Cortex of kidney (tissue), 1 donor: ENCODE measurements at places on chromosomes 5 and 9.

GRCh38 chr9:124284237-124284831, 26.6 kb downstream of the NEK6 start:
- no peak for DNase-seq

DNA sequence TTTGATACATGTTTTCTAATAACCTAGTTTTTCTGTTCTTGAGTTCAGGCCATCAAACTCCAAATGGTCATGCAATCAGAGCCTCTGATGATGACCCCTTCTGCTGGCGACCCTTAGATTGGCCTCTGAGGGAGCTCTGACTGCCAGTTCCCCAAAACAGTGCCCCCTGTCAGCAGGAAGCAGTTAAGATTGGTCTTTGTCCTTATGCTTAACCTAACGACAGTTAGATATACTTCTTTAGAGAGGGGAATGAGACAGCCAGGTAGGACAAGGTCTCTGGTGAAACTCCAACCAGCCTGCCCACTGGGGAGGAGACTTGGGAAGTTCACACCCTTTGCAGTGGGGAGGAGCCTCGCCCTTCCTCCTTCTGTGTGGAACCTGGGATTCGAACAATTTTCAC, 390.4 kb upstream of the KIF2A start:
- DNase-seq, result no peak

DNA sequence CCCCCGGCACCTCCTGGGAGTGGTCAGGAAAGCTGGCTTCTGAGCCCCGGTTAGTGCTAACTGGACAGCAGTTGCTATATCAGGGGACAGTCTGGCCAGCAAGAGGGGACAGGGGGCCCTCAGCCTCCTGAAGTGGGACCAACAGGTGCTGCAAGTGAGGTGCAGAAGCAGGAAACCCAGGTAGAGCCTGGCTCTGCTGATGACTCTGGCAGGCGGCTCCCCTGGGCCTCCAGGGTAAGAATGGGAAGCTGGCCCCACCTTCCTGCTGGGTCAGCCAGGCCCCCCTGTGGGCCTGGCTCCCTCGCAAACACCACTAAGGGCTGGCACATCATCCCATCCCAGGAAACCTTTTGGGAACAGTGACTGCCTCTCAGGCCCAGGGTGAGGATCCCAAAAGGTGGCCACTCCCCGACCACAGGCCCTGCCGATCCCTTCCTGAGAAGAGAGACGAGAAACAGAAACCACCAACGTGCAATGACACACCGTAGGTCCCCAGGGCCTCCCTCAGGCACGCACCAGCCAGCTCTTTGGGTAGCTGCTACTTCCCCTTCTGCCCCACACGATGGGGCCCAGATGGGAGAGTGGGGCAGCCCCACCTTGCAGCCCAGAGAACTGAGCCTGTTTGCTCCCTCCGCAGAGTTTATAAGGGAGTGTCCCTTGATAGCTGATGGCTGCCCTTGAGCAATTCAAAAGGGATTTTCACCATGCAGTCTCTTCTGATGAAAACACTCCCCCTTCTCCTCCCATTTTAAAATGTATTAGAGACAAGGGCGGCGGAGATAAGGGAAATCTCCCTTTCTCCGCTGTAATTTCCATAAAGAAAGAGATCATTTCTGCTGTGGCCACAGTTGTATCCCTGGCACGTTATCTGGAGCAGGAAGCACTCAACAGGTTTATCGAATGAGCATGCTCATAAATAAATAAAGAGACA, 76.8 kb downstream of the STK10 start:
- DNase-seq, result no peak

DNA sequence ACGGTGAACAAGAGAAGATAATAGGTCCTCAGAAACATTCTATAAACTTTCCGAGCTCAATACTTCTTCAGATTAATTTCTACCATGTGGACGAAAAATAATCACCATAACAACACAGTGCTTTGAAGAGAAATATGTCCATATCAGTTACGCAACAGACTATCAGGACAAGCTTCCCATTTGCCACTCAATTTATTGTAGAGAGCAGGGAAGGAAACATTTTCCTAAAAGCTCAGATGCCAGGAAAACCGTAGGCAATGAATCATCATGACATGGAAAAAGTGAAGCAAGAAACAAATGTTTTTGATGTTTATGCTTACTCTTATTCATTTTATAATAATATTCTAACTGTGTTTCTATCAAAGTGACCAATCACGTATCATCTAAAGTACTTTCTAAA, 87.6 kb downstream of the S1PR3 start:
- DNase-seq, result no peak

- no peak for DNase-seq
Measured at GRCh38 chr5:179387151-179388110, 42.2 kb upstream of the ADAMTS2 start.

GRCh38 chr5:422323-423232, 20.4 kb upstream of the EXOC3 start:
- DNase-seq, result no peak
